ENCODE measurements at places on chromosomes 12 and 14.

DNA sequence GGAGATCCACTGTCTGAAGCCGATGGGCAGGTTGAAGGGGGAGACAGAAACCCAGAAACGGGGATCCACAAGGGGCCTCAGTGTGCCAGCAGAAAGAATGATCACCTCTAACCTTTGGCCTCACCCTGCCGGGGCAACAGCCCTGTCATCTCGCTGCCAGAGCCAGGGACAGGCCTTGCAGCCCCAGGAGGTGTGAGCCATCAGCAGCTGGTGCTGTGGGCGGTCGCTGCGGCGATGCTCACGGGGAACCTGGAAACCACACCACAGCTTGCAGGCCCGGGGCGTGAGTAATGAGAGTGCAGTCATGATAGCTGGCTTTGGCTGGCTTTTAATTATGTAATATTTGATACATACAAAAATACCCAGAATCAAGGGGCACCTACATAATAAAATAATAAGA is 4.7 kb upstream of the TTC7B start:
- no peak for DNase-seq

GRCh38 chr12:85733221-85733840 is 102.9 kb downstream of the RASSF9 start:
- DNase-seq = no peak

DNA sequence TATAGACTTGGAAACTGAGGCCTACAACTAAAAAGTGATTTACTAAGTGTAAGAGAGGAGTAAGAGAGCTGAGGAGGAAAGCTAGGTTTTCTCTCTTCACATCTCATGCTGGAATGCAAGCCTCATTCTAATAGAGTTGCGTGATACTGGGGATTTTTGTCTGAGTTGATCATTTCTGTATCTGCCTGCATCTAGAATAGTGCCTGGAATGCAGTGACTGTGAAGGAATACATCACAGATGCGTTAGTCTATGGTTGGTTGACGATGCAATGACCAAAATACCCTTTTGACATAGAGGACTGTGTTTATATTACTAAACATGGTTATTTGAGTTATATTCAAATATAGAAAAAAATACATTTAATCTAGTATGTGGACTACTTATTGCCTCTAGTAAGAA is 9.2 kb upstream of the TMEM117 start:
- DNase-seq = no peak

- DNase-seq = no peak
These were observed 267.7 kb downstream of the AACS start for GRCh38 chr12:125332900-125333299.

DNA sequence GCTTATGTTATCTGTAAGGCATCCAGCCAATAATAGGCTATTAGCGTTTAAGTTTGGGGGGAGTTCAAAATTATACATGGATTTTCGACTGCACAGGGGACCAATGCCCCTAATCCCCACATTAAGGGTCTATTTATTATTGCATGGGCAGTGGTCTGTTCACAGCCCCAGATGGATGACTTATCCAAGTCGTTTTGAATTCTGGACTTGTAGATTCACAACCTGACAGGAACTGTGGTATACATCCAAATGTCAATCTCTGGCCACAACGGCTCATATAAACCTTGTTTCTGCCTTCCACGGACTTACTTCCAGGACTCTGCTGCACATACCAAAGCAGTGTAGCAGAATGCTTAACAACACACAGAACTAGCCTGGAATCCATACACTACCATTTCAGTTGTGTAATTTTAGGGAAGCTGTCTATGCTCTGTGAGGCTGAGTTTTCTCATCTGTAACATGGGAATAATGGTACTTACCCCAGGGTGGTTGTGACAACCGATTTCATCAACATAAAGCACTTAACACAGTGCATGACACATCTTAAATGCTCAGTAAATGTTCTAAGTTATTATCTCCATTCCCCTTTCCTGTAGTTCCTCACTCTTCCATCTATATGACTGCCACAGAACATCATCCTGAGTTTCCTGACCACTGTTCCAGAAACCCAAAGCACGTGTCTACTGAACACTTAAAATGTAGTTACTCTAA is 3.7 kb downstream of the DDX24 start:
- no peak for DNase-seq

- no peak for DNase-seq
These were observed 456.2 kb downstream of the FOXG1 start for GRCh38 chr14:29222671-29223268.

GRCh38 chr12:43044241-43044640 is 454.7 kb upstream of the PRICKLE1 start:
- DNase-seq = no peak

- DNase-seq = no peak
These were observed 179.7 kb downstream of the KIF26A start for GRCh38 chr14:104317975-104318557.

Data from prostate gland (tissue), 2 donors.